ENCODE measurements at places on chromosomes 16 and 17.

DNA sequence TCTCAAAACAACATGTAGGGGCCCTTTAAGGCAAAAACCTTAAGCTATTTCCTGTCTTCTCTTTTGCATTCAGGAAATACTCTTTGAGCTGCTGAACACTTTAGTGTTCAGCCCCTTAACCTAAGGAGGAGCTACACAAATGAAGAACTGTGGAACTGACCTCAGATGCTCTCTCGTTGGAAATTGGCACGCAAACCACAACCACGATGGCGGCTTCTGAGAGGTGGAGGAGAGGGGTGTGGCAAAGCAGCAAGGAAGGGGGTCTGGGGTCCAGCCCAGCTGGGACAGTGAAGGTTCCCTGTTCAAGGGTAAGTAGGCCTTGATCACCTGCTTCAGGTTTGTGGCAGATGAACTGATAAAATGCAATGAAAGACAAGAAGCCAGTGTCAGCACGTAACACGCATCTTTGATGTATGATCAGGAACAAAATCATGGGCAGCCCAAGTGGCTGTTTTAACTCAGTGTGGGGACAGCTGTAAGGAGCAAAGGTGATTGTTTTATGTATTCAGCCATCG is 291.6 kb upstream of the TNRC6C start:
- peak; percentile 81 for DNase-seq

DNA sequence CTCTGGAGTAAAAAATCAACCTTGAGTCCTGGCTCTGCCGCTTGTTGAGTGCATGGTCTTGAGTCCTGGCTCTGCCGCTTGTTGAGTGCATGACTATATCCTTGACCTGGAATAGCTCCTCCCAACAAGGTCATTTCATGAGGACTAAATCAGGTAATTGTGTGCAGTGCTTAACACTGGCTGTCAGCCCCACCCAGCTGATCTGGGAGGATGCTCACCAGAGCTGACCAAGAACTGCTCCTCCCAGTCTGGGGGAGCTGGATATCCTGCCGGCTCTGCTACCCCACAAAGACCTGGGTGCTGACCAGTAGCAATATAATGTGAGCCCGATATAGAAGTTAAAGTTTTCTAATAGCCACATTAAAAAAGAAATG is 20.7 kb upstream of the LGALS9 start:
- DNase-seq = no peak

- DNase-seq = no peak
Measured at GRCh38 chr17:43324205-43324893, 74.4 kb upstream of the ARL4D start.

- peak; percentile 49 for DNase-seq
Measured at GRCh38 chr17:27481327-27481726, 25.1 kb downstream of the KSR1 start.

GRCh38 chr16:63690961-63691360 is 1430.9 kb downstream of the CDH11 start:
- DNase-seq = no peak

DNA sequence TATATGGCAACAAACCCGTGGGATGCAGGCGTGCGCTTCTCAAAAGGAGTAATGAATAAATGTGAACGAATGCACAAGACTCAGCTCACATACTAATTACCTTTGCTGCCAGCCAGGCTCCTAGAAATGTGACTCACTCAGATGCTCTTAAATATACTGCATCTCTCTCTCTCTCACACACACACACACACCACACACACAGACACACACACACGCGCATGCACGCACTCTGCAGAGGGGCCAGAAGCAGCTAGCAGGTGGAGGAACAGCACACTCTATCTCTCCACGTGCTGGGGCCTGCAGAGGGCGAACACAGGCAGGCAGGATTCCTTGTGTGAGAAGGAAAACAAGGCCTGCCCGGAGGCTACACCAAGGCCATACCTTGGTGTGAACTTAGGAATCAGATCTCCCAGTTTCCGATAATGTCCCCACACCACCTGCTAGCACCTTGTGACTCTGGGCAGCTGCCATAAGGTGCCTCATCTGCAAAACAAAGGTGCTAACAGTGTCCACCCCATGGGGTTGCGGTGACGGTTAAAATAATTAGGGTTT is 5.3 kb downstream of the GPRC5B start:
- DNase-seq = no peak

- no peak for DNase-seq
Measured at GRCh38 chr17:79657861-79658810, 47.3 kb upstream of the RBFOX3 start.

DNA sequence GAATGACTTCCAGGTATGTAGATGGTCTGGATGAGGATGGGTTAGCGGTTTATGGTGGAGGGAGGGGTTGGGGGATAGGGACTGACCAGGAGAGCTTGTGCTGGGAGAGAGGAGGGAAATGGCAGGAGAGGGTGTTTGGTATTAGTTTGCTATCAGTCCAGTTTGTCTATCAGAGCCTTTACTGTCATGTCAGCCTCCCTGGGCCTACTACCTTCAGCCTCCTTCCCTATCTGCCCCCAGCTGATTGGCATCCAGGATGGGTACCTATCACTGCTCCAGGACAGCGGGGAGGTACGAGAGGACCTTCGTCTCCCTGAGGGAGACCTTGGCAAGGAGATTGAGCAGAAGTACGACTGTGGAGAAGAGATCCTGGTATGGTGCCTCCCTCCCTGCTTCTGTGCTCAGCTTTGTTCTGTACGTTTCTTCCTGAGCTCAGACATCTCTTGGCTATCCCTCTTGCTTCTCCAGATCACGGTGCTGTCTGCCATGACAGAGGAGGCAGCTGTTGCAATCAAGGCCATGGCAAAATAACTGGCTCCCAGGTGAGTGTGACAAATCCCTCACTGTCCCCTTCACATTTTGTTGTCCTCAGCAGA is 3.8 kb downstream of the EIF5A start:
- DNase-seq = no peak

- no peak for DNase-seq
Measured at GRCh38 chr16:81861915-81862314, 82.8 kb downstream of the PLCG2 start.

DNA sequence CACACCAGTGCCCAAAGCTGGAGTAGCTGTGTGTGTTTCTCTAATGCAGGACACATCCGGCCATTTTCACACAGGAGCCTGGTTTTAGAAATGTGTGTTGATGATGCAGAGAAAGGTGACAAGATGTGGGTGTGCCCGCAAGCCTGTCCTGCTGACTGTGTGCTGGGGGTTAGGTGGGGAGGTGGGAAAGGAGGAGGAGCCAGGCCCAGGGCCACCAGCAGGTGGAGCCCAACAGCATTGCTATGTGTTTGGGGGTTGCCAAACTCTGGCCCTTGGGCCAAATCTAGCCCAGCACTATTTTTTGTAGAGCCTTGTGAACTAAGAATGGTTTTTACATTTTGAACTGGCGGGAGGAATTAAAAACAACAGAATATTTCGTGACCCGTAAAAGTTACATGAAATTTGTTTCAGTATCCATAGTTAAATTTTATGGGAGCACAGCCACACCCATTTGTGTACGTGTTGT is 61.7 kb upstream of the LGALS9 start:
- peak; percentile 55 for DNase-seq

DNA sequence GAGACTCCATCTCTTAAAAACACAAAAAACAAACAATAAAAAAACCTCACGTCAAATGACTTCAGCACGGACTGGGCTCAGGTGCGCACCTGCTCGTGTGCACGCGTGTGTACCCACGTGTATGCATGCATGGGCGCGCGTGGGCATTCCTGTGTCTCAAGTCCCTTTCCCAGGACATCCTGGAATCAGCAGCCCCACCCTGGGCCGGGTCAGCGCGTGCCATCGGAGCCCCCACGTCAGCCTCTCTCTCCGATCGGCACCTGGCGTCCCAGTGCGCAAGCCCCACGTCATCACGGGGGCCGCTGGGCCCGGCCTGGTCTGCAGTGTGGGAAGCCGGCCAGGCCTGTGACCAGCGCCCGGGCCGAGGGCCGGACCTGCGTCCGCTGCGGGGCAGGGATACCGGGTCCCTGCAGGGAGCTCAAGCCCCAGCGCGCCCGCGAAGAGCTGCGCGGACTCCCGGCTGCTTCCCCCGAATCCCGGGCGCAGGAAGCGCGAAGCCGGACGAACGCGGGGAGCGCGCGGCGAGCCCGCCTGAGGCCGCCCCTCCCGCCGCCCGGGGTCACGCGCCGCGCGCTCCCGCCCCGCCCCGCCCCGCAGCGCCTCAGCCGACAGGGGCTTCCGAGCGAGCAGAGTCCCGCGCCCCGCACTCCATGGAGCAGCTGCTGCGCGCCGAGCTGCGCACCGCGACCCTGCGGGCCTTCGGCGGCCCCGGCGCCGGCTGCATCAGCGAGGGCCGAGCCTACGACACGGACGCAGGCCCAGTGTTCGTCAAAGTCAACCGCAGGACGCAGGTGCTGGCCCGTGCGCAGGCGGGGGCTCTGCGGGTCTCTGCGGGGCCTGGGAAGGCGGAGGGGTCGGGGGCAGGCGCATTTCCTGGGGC is at the start of gene FN3K:
TSS of gene FN3K (plus strand) at position 629 of the 880 bp plus-strand sequence. CDS start at position 651, 22 bp downstream.
- DNase-seq = no peak

DNA sequence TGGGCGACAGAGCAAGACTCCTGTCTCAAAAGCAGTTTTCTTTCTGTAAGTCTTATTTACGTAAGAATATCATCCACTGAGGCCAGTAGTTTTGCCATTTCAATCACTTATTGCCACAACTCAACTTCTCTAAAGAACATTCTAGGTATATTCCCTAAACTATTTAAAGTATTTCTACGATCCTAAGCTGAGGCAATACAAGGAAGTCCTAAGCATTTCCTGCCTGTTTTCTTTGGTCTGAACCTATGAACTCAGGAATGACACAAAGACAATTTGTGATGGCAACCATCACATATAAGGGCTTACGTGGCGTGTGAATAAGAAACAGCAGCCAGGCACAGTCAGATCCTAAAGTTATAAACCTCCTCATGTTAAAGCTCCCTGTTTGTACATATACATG is 14.2 kb downstream of the USP36 start:
- DNase-seq = no peak

DNA sequence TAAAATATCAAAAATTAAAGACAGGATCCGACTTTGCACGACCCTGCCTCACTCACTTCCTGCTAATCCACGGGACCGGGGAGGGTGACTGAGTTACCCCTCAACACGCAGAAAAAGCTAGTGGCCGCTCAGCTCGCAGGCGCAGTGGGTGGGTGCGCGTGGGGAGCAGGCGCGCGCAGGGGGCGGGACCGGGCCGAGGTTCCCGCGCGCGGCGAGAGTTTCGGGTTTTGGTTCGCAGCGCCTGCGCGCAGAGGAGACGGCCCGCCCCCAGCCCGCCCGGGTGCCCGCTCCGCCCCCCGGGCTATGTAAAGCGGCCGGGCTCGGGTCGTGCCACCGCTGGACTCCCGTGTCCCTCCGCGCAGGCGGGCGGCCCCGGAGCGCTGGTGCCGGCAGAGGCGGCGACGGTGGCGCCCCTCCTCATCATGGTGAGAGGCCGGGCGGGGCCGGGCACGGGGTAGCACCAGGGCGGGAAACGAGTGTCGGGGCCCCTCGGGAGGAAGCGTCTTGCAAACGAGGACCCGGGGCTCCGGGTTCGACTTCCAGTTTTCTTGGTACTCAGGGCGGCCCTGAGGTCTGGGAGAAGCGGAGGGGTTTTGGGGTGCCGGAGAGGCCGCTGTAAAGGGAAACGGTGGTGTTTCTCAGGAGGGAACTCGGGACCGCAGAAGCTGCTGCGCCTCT is at the start of gene CNP:
TSS of gene CNP (plus strand) at position 333 of the 678 bp plus-strand sequence. CDS start at position 423, 90 bp downstream.
- peak; percentile 91 for DNase-seq

GRCh38 chr17:77609553-77610517 is 348.7 kb upstream of the TNRC6C start:
- DNase-seq = peak; percentile 52

DNA sequence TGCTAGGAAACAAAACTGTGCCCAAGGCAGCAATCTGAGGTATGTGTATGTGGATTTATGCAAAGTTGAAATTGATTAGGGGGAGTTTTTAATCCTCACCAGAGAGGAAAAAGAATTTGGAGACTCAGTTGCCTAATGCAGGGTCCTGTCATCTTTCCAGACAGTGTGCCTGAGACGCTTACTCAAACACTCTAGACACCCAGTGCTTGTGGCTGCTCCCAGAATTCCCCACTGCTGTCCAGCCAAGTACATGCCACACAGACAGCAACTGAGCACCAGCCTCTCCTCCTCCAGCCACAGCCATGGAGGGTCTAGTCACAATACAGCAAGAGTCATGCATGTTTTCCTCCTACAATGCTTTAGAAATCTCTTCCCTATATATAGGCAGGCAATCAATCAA is 118.1 kb downstream of the HIC1 start:
- no peak for DNase-seq

- DNase-seq = peak; percentile 99
Measured at GRCh38 chr17:45148183-45149036, at the start of gene HEXIM1. TSS of gene HEXIM1 (plus strand) at chr17:45148475. CDS start at chr17:45149191, 716 bp downstream.

GRCh38 chr16:66489818-66490217 is 60.1 kb downstream of the TK2 start:
- DNase-seq = no peak

DNA sequence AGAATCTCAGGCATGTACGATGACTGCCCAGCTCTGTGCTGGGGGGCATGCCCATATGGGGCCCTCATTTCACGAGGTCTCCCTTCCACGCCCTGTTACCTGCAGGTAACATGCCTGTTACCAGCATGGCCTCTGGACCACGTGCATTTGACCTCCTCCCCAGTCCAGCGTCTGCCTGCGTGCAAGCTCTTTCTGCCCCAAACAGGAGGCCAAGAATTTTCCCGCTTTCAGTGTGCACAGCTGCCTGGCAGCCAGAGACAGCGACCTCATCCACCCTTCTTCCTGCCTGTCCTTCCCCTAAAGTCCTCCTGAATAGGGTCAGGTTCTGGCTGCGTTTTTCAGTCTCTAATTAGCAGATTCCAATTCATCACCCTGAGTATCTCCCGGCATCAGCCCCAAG is 306.5 kb upstream of the ZFHX3 start:
- DNase-seq = no peak

DNA sequence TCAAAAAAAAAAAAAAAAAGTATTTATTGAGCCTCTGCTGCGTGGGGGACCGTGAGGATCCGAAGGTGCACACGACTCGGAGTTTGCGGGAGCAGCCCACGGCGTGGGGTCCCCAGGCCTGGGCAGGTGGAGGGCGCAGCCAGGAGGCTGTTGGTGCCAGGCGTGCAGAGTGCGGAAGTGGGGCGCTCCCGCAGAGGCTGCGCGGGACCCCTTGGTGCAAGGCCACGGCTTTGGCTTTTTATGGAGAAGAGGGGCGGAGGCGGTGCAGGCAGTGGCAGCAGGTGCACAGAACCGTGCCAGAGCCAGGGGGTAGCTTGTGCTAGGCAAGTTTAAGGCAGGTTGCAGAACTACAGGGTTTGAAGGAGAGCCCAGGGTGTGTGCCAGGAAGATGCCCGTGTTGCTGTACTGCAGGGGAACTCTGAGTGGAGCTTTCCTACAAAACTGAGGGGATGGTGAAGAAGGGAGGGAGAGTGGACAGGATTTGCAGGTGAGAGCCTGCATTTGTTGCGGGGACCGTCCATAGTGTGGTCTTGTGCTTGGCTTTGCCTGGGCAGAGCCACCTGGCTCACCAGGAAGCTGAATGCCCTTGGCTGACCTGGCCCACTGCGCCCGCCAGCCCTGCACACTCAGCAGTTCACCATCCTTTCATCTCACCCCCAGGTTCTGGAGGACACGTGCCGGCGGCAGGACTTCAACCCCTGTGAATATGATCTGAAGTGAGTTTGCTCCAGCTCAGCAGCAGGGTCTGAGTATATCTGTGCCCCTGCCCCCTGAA is 1.3 kb downstream of the ASPSCR1 start:
- no peak for DNase-seq
